Hypothalamus (tissue), 51 donors: ENCODE measurements at places on chromosomes 1 and 21.

DNA sequence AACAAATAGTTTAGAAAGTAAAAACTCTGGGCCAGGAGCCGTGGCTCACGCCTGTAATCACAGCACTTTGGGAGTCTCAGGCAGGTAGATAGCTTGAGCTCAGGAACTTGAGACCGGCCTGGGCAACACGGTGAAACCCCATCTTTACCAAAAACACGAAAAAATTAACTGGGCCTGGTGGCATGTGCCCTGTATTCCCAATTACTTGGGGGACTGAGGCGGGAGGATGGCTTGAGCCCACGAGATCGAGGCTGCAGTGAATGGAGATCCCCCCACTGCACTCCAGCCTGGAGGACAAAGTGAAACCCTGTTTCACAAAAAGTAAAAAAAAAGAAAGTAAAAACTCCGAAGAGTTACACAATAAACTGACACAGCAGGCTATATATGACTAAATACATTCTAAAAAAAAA lies 10.6 kb downstream of the CEP170 start:
- DNase-seq = no peak

DNA sequence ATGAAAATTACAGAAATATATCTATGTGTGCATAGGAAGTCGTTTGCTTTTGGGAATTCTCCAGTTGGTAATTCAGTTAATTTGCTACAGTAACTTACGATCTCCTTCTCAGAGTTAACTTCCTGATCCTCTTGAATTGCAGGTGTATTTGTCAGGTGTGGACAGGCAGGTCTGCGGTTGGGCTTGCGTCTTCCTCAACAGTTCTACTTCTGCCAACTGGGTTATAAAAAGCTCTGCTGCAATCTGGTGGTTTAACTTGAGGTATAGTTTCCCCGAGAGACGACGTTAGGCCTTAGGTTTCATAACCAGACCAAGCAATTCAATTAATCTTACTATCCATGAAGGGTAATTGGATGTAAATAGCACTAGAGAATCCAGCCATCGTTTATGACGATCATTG lies 88.2 kb downstream of the GABPA start:
- no peak for DNase-seq

GRCh38 chr1:163442895-163443294 lies 121.1 kb downstream of the NUF2 start:
- no peak for DNase-seq

GRCh38 chr21:33815143-33815707 lies 100.4 kb downstream of the ATP5PO start:
- DNase-seq = no peak

DNA sequence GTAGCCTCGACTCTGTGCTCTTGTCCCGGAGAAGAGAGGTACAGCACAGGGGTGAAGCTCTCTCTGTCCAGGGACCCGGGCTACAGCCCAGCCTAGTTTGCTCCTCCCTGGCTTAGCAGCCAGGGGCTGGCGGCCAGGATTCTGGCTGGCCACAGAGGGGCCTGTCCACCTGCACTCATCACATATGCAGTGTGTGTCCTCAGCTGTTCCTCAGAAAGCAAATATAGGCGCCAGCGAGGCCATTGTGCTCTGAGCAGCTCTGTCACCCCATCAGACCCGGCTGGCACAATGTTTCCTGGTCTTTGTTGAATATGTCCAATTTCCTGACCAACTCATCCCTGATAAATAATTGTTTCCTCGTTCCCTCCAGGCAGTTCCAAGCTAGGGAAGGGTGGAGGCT lies 28.5 kb downstream of the KCND3 start:
- DNase-seq = no peak

DNA sequence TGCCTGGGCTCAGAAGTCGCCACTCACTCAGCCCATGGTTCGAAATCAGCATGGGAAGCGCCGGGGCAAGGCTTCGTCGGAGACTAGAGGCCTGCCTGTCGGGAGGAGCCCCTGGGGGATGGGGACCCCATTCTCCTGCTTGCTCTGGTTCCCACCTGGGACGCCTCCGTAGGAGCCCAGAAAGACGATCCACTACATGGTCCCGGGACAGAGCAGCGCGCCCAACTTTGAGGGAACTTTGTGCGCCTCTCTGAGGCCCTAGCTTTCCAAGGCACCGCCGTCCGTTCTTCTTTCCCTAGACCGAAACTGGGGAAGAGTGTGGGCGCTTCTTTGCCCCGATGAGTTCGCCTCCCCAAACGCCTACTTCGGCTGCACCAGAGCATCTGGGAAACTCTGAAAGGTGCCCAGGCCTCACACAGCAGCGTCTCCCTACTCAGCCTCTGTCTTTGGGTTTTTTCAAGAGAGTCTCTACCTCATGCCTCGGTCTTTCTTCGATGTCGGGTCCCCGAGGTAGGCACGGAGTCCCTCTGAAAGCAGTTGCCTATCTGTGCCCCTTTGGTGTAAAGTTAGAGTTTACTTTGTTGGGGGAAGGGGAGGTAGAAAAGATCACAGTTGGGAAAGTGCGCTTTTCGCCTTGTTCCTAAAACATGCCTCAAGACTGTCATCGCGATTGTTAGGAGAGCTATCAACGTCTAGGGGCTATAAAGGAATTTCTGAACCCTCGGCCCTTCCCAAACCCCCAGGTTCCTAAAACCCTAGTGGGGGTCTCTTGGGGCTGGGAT lies 14.0 kb downstream of the NR5A2 start:
- DNase-seq = no peak

DNA sequence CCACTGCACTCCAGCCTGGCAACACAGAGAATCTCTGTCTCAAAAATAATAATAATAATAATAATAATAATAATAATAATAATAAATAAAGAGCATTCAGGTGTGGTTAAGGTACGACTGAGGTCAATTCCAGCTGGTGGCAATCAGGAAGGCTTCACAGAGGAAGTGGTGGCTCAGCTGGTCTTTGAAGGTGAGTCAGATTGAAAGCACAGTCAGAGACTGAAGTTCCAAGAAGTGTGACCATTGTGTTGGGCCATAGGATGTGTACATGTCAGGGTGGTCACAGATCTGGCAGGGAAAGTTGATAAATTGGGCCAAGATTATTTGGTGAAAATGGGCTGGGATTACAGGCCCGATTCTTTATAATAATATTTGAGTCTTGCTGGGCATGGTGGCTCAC lies 31.0 kb upstream of the MED18 start:
- DNase-seq = no peak

GRCh38 chr21:33651965-33652680 lies 9.8 kb downstream of the ITSN1 start:
- DNase-seq = no peak

GRCh38 chr1:4594286-4594991 lies 60.0 kb upstream of the AJAP1 start:
- no peak for DNase-seq

DNA sequence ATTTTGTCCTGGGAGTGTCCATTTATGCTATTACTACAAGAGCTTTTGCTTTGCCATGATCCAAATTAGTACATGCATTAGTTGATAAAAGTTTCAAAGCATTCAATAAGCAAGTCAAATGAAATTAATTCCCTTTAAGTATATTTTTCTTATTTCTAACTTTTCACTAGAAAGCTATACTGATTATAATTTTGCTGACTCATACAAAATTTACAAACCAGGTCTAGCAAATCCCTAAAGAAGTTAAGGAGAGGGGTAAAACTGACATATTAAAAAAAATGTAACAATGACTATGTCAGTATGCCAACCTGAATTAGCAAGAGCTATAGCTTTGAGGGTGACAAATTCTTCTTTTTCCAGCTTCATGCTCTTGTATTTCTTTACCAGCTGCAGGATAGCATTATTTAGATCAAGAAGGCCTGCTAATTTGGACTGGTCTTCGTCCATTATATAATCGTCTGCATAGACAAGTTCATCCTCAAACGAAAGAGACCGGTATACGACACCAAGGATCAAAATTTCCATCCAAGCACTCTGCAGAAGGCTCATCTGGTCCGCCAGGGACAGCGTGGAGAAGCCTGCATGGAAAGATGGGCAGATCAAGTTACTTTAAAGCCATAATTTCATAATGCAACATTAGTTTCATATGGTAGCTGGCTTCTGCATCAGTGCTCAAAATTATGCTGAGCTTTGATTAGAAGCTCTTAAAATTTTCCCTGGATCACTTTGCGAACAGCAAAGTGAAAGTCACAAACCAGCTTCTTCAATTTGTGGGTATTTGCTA lies 95.8 kb upstream of the USH2A start:
- DNase-seq = no peak

DNA sequence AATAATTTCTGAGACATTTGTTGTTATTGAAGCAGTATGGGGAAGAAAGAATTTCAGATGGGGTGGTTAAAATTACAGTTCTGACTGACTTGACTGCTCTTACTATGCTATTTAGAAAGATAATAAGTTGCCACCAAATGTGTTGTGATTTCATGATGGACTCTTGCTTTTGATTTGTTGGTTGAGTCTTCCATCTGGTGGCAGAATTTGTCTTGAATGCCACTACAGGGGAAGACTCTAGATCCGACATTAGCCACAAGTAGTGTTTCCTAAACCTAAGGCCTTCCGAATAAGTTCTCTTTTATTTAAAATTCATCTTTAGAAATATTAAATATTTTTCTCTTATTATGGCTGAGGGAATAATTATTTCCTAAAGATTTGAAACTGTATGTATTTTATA lies 190.9 kb upstream of the ADGRL4 start:
- DNase-seq = no peak
